ENCODE measurements at places on chromosomes 7 and 10. TPM values are rescaled to one million over a fixed set of nuclear protein-coding genes. Genes with fewer than 3 reads are reported as not detected.

GRCh38 chr10:62796896-62797295, 7.6 kb upstream of the ADO start:
- no peak overlapping the region for H3K27ac ChIP-seq
- no peaks in the 10 kb centered on the region for H3K27me3 ChIP-seq
- H3K4me3 ChIP-seq = no peak overlapping the region

- no peaks in the 10 kb centered on the region for H3K27me3 ChIP-seq
- H3K4me1 ChIP-seq = no peaks in the 10 kb centered on the region
- DNase-seq = peak; percentile 50
- H3K27ac ChIP-seq = no peak overlapping the region
- no peaks in the 10 kb centered on the region for H3K36me3 ChIP-seq
Measured at GRCh38 chr7:118731854-118732253, 507.4 kb downstream of the ANKRD7 start.

GRCh38 chr10:62390497-62391176, 16.5 kb downstream of the ZNF365 start:
- H3K27me3 ChIP-seq = no peaks in the 10 kb centered on the region
- no peak overlapping the region for H3K27ac ChIP-seq
- H3K4me1 ChIP-seq = peaks cover 8% of the 10 kb centered on the region
- H3K36me3 ChIP-seq = no peaks in the 10 kb centered on the region

- H3K36me3 ChIP-seq = no peaks in the 10 kb centered on the region
- peaks cover 8% of the 10 kb centered on the region for H3K4me1 ChIP-seq
- no peak overlapping the region for H3K27ac ChIP-seq
- H3K27me3 ChIP-seq = no peaks in the 10 kb centered on the region
- no peak overlapping the region for H3K4me3 ChIP-seq
Measured at GRCh38 chr7:66119245-66119850, 4.7 kb downstream of the CRCP start.

DNA sequence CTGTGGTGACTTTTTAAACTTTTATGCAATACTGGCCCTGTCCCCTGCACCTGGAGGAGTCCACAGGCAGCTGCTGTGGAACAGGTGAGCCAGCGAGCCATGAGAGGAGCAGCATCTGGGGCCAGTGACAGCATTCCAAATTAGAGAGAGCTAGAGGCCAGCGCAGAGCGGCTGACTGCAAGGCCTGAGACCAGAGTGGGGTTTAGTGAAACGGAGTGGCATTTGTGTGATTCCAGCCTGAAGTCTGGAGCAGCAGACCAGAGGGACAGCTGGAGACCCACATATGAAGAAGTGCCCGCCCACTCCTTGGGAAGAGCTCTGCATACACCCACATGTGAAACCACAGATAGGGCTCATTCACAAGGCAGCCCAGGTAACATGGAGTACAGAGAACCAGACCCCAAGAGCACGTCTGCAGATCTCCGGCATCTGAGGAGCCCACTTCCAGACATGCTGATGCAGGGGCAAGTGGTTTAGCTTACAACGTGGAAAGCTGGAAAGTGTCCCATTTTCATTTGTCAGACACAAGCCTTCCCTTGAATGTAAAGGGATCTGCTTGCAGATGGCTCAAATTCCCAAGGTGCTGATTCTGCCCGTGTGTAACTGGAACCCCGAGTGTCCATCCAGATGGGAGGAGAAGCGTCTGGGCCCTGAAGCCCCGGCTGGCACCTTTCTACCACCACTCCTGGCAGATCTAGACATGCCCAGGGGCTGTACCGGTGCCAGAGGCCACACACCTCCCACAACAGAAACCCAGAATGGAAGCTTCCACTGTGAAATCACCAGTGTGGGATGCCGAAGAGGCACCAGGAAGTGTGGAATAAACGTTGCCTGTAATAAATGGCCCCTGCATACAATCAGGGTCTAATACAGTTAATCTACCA, 256.0 kb upstream of the TCERG1L start:
- no peaks in the 10 kb centered on the region for H3K4me1 ChIP-seq
- no peak overlapping the region for H3K27ac ChIP-seq
- no peaks in the 10 kb centered on the region for H3K27me3 ChIP-seq
- no peak overlapping the region for H3K4me3 ChIP-seq
- DNase-seq = no peak
- H3K36me3 ChIP-seq = no peaks in the 10 kb centered on the region

DNA sequence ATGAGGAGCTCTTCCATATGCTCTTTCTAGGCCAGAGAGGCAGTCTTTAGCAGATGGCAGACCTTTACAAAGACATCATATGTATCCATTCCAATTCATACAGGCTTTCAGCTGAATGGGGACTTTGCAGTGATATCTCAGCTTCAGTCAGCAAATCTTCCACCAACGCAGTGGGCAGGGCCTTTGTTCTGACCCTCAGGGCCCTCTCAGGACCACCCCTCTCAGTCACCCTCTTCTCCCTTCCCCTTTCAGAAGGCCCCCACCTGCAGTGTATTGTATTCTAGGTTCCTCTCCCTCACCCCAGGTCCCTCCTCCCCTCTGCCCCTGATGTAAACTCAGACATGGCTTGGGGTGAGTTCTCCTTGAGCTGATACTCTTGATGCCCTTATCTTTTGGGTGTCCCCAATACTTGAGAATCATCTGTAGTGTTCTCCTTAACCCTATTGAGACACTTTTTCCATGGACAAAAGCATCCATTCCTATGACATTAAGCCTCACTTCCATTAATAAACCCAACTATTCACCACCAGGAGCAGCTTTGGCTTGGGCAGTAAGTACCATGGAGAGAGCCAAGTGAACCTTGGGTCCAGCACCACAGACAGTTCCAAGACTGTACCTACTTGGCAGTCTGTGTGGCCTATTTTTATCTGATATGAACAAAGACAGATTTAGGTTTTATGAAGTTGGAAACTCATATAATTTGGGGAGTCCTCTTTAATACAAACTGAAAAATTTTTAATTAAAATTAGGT, 62.7 kb downstream of the ADCYAP1R1 start:
- H3K4me3 ChIP-seq = no peak overlapping the region
- no peaks in the 10 kb centered on the region for H3K36me3 ChIP-seq
- H3K27ac ChIP-seq = no peak overlapping the region
- no peaks in the 10 kb centered on the region for H3K4me1 ChIP-seq
- no peaks in the 10 kb centered on the region for H3K27me3 ChIP-seq

LRRC4 gene
- polyA plus RNA-seq = 1.9 TPM

STEAP1 gene
- polyA plus RNA-seq = 14.9 TPM

- H3K36me3 ChIP-seq = no peaks in the 10 kb centered on the region
- H3K27me3 ChIP-seq = no peaks in the 10 kb centered on the region
- no peak for DNase-seq
- no peak overlapping the region for H3K4me3 ChIP-seq
Measured at GRCh38 chr7:5694221-5694754, 87.2 kb downstream of the RNF216 start.

DNA sequence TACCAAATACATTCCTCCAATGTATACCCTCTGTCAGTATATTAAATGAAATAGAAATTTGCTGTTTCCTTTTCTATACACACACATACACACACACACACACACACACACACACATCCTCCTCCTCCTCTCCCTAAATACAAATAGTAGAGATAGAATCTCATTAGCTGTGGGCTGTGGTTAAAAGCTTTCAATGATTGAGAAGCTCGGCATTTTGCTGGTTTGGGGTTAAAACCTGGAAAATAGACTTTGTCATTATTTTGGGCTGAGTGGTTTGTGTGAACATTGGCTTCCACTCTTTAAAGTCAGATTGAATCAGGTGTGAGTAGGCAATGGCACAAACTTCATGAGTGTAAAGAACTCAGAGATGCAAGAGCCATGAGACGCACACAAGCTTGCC, 596.0 kb downstream of the XPNPEP1 start:
- no peak overlapping the region for H3K4me3 ChIP-seq
- H3K27ac ChIP-seq = no peak overlapping the region
- H3K27me3 ChIP-seq = no peaks in the 10 kb centered on the region
- DNase-seq = no peak
- no peaks in the 10 kb centered on the region for H3K4me1 ChIP-seq
- no peaks in the 10 kb centered on the region for H3K36me3 ChIP-seq

H2BK1 gene
- not detected for polyA plus RNA-seq

GRCh38 chr7:114104035-114104434, 185.2 kb upstream of the PPP1R3A start:
- no peaks in the 10 kb centered on the region for H3K36me3 ChIP-seq
- no peak for DNase-seq
- H3K27ac ChIP-seq = no peak overlapping the region
- peaks cover 10% of the 10 kb centered on the region for H3K4me1 ChIP-seq
- no peak overlapping the region for H3K4me3 ChIP-seq
- no peaks in the 10 kb centered on the region for H3K27me3 ChIP-seq

DNA sequence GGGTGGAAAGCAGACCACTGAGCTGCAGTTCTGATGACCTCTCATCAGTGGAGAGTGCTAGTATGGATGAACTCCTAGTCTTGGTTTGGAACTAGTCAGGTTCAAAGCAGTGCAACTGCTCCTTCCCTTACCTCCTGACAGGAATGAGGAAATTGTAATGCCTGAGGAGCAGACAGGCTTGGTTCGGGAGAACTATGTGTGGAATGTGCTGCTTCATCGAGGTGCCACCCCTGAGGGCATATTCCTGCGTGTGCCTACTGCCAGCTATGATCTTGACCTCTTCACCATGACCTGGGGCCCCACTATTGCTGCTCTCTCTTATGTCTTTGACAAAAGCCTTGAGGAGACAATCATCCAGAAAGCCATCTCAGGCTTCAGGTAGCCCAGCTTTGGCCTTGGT, 27.4 kb upstream of the NFKB2 start:
- H3K27ac ChIP-seq = no peak overlapping the region
- no peak for DNase-seq
- H3K4me1 ChIP-seq = no peaks in the 10 kb centered on the region
- no peaks in the 10 kb centered on the region for H3K27me3 ChIP-seq
- peaks cover 19% of the 10 kb centered on the region for H3K36me3 ChIP-seq

DNA sequence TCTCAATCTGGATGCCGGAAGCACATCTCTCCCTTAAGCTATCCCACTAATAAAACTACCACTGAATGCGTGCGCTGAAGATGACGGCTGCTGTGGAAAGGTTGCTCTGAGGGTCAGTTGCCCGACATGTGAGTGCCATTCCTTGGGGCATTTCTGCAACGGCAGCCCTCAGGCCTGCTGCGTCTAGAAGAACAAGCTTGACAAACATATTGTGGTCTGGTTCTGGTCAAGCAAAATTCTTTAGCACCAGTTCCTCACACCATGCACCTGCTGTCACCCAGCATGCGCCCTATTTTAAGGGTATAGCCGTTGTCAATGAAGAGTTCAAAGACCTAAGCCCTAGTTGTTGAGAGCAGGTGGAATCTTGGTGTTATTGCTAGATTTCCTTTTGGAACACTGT, 184.2 kb downstream of the SRPK2 start:
- no peak overlapping the region for H3K4me3 ChIP-seq
- no peaks in the 10 kb centered on the region for H3K36me3 ChIP-seq
- H3K27ac ChIP-seq = peak overlapping the region; percentile 21
- peaks cover 7% of the 10 kb centered on the region for H3K4me1 ChIP-seq
- no peak for DNase-seq

GRCh38 chr10:92844746-92845145, 3.6 kb upstream of the EXOC6 start:
- peaks cover 13% of the 10 kb centered on the region for H3K4me1 ChIP-seq
- H3K27ac ChIP-seq = no peak overlapping the region
- no peaks in the 10 kb centered on the region for H3K36me3 ChIP-seq
- no peak overlapping the region for H3K4me3 ChIP-seq
- peak; percentile 35 for DNase-seq

AASS gene
- 240 TPM for polyA plus RNA-seq

GRCh38 chr7:40200791-40201190, 66.0 kb downstream of the SUGCT start:
- no peaks in the 10 kb centered on the region for H3K27me3 ChIP-seq
- no peak overlapping the region for H3K4me3 ChIP-seq
- no peaks in the 10 kb centered on the region for H3K36me3 ChIP-seq
- no peak overlapping the region for H3K27ac ChIP-seq
- H3K4me1 ChIP-seq = no peaks in the 10 kb centered on the region
- DNase-seq = no peak

STOX1 gene
- polyA plus RNA-seq = 1.7 TPM

MSMB gene
- not detected for polyA plus RNA-seq

KIF11 gene
- polyA plus RNA-seq = 22.1 TPM

GRCh38 chr10:18523025-18523424, 128.4 kb downstream of the NSUN6 start:
- no peak overlapping the region for H3K4me3 ChIP-seq
- no peak for DNase-seq
- H3K27me3 ChIP-seq = no peaks in the 10 kb centered on the region

- H3K27ac ChIP-seq = peak overlapping the region; percentile 17
- peak; percentile 46 for DNase-seq
- peak overlapping the region; percentile 14 for H3K4me3 ChIP-seq
- H3K4me1 ChIP-seq = peaks cover 45% of the 10 kb centered on the region
Measured at GRCh38 chr7:24877790-24878311, 102.1 kb downstream of the OSBPL3 start.

DNA sequence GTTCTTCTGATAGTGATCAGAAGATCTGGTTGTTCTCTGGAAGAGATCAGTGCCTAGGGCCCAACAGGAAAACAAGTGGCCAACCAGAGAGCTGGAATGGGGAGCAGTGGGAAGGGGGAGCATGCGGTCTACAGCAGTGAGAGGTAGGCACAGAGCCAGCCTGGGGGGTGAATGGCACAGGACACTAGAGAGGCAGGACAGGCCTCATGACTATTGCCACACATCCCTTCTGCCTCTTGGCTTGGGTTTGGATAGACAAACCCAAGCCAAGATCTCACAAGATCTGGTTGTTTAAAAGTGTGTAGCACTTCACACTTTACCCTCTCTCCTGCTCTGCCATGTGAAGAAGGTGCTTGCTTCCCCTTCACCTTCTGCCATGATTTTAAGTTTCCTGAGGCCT, 224.4 kb downstream of the ARHGAP12 start:
- H3K36me3 ChIP-seq = peaks cover 9% of the 10 kb centered on the region
- H3K4me3 ChIP-seq = no peak overlapping the region
- DNase-seq = no peak
- H3K4me1 ChIP-seq = peaks cover 14% of the 10 kb centered on the region
- no peaks in the 10 kb centered on the region for H3K27me3 ChIP-seq

GRCh38 chr10:114332301-114333192, 71.8 kb downstream of the AFAP1L2 start:
- no peak overlapping the region for H3K27ac ChIP-seq
- H3K36me3 ChIP-seq = no peaks in the 10 kb centered on the region
- H3K4me3 ChIP-seq = no peak overlapping the region
- DNase-seq = no peak
- no peaks in the 10 kb centered on the region for H3K27me3 ChIP-seq

DNA sequence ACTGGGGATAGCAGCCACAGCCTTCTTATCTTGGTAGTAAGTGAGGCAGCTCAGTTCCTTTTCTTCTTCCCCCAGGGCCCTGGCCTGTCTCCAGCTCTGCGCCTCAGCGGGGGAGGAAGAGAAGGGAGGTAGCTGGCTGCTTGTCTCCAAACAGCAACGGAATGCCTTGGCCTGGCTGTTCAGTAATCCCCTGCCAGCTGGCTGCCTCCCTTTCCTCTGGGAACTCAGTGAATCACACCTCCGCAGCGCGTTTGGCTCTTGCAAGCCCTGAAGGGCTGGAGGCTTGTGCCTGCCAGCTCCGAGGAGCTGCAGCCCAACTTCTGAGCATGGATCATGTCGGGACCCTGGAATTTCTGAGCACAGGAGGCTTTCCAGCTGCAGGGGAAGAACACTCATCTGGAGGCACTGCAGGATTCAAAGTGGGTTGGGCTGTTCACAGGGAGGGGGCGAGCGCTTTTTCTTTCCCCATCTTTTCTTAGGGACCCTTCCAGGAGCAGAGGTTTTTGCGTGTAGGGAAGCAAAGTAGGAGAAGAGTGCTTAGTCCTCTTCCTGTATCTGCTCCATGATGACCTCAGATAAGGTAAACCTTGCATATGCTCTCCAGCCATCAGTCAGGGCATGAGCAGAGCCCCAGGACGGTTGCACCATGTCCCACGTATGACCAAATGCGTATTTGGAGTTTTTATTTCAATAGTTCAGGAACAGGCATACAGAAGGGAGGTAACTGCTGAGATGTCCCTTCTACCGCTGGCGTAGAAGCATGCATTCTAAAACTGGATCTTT, 253.2 kb upstream of the INHBA start:
- no peak overlapping the region for H3K4me3 ChIP-seq
- H3K27ac ChIP-seq = no peak overlapping the region
- no peaks in the 10 kb centered on the region for H3K27me3 ChIP-seq
- H3K4me1 ChIP-seq = no peaks in the 10 kb centered on the region

SYT15B gene
- 0.08 TPM for polyA plus RNA-seq
